ENCODE measurements at places on chromosomes 3 and 15.

DNA sequence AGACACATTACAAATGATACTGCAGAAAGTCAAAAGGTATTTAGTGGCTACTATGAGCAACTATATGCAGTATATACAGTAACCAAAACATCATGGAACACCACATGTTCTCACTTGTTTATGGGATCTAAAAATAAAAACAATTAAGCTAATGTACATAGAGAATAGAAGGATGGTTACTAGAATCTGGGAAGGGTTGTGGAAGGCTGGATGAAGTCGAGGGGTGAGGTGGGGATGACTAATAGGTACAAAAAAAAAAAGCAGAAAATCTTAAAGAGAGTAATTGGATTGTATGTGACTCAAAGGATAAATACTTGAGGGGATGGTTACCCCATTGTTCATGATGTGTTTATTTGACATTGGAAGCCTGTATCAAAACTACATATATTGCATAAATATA lies 848.8 kb upstream of the GBE1 start:
- no peak for DNase-seq

DNA sequence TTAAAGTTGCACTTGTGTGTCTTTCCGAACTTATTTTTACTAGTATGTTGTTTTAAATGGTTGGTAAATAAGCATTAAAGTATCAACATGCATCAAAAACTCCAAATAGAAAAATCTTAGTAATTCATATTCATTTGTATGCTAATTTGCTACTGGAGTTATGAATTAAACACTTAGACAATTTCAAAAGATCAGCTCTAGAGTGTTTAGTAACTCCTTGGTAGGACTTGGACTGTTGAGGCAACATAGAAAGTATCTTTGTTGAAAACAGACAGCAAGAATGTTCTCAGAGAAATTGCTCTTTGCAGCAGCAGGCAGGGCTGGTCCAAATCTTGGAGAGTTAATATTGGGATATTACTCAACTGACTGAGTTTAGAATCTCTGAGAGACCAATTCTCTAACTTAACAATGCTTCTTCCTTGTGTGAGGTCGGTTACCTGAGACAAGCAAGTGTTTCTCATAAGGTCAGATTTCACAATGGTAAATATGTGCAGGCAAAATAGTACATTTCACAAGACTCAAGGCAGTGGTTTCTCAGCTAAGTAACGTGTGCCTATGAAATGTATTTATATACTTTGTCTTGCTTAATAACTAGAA lies 147.8 kb upstream of the IL12A start:
- DNase-seq: no peak

DNA sequence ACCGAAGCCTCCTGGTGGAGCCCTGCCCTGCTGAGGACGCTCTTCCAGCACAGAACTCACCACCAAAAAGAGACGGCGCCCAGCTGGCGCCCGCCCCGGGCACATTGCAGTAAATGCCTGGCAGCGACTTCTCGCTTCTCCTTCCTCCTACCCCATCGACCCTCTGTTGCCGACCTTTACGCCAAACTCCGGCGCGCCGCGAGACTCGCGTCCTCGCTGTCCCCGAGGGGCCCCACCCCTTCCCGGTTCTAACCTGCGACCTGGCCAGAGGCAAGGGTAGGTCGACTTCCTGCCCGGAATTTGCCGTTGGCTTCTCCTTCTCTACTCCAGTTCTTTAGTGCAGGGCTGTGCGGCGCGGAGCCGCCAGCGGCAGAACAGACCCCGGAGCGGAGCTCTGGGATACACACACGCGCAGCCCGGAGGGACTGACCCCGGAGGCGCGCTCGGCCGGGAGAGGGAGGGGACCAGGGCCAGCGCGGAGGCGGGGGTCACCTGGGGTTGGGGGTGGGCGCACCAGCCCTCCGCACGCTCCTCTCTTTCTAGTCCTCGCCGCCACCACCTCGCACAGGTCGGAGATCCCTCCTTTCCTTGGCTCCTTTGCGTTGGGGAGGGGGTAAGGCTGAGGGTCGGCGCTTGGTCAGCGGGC lies 226.6 kb upstream of the AZI2 start:
- no peak for DNase-seq

GRCh38 chr3:41715376-41715775 lies 246.5 kb downstream of the ULK4 start:
- no peak for DNase-seq

GRCh38 chr3:133573629-133574194 lies at the start of gene CDV3:
Gene CDV3, plus strand, starts transcription at chr3:133573686. Its CDS starts 359 bp downstream, at chr3:133574045.
- DNase-seq: no peak

- DNase-seq: no peak
Measured at GRCh38 chr3:172305552-172305951, 142.7 kb downstream of the GHSR start.

DNA sequence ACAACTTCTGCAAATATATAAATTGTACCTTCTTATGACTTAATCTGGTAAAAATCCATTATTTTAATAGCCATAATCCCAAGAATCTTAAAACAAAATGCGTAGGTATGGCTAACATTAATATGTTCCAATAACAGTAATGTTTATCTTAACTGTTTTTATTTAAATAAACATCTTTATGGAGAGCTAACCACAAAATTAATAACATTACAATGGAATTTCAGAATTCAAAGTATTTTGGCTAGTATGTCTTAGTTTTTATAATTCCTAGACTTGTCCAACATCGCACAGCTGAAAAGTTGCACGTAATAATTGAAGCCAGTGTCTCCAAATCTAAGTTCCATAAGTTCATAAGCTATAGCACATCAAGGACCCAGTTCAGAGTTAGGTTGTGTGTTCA lies 47.6 kb downstream of the ANKRD28 start:
- DNase-seq: no peak

GRCh38 chr3:161796780-161797179 lies 300.2 kb downstream of the OTOL1 start:
- DNase-seq: no peak

DNA sequence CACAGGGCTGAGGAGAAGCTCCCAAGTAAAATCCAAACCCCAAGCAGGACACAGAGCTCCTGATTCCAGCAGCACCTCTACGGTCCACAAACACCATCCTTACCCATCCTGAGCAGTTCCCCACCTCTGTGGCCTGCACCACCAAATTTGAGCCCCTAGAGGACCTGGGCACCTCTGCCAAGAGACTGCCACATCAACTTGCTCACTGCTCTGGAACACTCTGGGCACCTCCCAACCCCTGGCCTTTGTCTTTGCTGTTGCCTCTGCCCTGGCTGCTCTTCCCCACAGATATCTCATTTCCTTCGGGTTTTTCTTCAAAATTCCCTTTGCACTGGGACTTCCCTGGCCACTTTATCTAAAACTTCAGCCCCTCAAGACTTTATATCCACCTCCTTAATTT lies 5.8 kb downstream of the RLBP1 start:
- no peak for DNase-seq

DNA sequence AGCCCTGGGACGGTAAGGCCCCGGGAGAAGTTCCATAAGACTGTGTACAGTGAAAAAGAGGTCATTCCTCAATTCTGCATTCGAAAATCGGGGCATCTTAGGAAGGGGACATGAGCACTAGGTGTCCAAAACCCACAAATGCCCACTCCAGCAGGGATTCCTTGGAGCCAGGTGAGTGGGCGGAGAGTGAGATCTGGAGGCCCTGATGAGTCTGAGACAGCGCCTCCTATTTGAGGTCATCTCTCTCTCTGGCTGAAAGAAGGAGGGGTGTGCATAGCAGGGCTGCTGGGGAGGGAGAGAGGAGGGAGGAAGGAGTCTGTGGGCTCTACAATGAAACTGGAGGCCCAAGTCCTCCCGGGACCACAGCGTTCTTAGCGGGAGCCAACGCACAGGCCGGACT lies 38.1 kb upstream of the LACTB start:
- no peak for DNase-seq

GRCh38 chr15:91116113-91117067 lies 16.3 kb downstream of the SV2B start:
- DNase-seq: no peak

DNA sequence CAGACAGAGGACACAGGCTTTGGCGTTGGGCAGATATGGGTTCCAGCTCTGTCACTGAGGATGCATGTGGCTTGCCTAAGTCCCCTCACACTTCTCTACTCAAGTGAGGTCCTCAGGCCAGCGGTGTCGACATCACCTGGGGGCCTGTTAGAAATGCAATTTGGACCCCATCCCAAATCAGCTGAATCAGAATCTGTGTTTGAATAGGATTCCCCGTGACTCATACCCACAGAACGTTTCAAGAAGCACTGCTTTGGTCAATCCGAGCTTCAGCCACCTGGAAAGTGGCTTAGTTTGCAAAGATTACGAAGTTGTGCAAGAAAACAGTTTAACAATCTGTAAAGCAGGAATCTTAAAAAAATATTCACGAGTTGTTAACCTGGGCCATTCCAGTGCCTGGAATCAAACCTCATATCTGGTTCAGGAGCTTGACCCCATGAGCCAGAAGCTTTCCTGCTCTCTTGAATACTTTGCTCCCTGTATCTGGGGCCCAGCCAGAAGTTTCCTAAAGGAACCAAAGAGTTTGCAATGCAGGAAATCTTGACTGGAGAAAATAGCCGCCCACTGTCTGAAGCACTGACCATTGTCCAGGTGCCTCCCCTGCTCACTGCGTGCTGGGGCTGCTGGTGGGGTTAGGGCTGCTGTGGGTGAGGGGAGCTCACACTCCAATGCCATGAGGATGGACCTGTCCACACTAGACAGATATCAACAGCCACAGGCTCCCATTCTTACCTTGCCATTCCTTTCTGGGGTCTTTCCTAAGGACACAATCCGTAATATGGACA lies 208.5 kb upstream of the LINGO1 start:
- DNase-seq: no peak

DNA sequence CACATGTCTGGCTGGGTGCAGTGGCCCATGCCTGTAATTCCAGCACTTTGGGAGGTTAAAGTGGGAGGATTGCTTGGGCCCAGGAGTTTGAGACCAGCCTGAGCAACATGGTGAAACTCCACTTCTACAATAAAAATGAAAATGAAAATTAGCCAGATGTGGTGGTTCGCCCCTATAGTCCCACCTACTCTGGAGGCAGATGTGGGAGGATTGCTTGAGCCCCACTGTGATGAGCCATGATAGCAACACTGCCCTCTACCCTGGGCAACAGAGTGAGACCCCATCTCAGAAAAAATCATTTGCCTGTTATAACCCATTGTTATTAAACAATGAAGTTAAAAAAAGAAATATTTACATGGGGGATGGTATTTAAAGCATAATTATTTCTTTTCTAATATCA lies 240.1 kb upstream of the ZPLD1 start:
- no peak for DNase-seq

DNA sequence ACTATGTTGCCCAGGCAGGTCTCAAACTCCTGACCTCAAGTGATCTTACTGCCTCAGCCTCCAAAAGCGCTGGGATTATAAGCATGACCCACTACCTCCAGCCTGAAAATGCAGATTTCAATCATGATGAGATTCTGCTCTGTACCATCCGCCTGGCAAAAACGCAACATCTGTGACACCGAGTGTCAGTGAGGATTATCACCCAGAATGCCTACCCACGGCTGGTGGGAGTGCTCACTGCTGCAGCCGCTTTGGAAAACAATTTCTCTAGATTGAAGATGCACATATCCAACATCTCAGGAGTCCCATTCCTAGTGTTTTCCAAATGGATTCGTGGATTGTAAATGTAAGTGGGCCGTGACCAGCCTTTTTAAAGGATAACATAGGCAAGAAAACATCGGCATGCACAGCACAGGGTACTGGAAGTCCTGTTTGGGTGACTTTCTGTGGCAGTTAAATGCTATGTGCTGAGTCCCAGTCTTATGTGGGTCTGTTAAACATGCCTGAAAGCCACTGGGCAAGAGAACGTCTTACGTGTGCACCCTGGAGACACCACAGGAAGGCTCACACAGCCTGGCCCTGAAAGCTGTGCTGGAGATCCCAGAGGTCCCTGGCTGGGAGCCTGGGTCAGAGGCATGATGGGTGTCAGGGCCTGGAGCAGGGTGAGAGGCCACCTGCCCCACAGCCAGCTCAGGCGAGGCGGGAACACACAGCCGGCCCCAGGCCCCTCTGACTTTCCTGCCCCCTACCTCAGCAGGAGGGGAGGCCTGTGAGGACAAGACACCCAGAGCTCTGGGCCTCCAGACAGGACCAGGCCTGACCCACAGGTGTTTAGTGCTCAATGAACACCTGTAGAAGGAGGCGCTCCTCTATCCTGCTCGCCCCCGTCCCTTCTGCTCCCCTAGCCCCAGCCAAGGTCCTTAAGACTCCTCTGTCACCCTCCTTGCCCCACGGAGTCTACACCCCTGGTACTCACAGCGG lies 918 bp downstream of the PRSS50 start:
- no peak for DNase-seq

DNA sequence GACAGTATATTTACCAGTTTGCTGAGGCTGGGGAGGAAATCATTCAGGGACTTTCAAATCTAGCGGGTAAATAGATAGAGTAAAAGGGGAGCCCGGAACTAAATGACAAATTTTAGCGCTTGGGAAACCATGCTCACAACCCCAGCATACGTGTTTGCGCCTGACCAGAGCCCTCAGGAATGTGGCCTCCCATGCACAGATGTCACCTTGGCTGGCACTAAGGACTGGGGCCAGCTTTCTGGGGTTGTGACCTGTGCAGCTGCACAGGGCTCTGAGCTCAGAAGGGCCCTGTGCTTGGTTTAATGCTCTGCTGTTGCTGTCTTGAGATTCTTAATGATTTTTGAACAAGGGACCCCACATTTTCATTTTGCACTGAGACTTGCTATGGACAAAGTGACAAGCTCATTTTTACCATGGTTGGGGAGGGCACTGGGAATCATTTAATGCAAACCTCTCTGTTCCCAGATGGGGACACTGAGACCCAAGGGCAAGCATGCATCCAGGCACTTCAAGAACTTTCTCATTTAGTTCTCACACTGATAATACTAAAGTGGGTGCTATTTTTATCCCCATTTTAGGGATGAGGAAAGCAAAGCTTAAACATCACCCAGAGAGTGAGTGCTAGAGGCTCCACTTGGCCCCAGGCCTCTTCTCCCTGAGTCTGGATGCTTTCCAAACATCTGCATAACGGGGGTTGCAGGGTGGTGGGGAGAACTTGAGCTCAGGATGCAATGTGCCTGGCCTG lies 44.1 kb upstream of the FAM107A start:
- DNase-seq: no peak
